Jurkat, Clone E6-1 (cell line): ENCODE measurements at places on chromosomes 7 and 10.

DNA sequence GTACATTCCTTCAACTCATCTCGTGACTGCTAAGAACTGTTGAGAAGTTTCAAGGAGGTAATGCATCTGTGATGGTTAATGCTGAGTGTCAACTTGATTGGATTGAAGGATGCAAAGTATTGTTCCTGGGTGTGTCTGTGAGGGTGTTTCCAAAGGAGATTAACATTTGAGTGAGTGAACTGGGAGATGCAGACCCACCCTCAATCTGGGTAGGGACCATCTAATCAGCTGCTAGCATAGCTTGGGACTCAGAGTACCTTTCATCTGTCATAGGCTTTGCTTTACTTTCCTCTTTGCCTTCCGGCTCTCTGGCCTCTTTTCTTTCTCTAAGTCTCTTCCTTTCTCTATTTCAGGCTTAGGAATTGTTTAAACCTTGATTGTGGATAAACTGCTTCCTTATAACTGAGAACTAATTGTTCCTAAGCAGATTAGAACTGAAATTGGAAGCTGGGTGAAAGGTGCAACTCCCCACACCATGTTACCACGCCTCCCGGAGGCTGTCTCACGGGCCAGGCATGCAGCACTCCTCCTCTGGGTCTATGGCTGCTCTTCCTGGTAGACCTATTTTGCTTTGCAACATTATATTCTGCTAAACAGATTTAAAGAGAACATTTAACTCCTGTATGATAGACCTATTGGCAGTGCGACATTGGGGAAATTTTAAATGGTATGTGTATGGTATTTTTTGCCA is 298.2 kb downstream of the CCSER2 start:
- no peak for DNase-seq

- DNase-seq = no peak
Measured at GRCh38 chr7:51229106-51229537, 87.5 kb downstream of the COBL start.

DNA sequence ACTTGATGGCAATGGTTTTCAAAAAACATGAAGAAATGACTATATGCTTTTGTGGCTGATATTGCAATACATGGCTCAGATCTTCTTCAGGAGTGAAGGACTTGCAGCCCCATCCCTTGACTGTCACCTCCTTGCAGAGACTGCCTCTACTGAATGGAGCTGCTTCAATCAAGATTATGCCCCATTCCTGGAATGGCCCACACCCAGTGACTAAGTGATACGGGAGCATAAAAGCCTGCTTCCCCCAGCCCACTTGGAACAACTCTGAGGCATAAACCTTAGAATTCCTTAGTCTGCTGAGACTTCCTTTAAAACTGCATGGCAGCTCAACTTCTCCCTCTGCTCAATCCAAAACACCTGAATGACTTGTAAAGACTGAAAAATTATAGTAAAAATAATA is 957.1 kb downstream of the SORCS3 start:
- DNase-seq = no peak

DNA sequence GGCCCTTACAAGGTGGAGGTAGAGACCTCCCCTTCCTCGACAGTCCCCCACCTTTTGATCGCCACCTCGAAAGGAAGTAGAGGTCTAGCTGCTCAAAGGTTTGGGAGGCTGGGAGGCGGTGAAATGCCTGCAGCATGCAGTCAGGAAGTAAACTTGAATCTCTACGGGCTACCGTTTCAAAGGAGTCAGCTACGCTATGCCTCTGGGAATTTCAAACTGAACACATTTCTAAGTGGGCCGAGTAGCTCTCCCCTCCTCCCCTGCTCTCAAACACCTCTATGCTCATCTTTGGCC is 68.0 kb downstream of the CXCL12 start:
- DNase-seq = no peak

DNA sequence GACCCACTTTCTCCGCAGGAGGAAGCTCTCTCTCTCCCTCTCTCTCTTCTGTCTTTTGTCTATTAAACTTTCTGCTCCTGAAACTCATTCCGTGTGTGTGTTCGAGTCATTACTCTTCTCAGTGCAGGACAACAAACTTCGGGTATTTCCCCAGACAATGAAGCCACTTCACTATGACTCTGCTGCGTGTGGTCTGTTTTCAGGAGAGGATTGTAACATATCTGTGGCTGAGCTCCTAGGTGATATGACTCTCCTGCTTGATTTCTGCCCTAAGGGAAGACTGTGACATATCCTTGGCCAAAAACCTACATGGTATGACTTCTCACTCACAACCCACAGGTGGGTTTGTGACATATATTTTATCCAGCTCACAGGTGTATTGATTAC is 39.9 kb upstream of the ZNF107 start:
- no peak for DNase-seq

GRCh38 chr7:35365523-35365922 is 111.6 kb upstream of the TBX20 start:
- DNase-seq = no peak

DNA sequence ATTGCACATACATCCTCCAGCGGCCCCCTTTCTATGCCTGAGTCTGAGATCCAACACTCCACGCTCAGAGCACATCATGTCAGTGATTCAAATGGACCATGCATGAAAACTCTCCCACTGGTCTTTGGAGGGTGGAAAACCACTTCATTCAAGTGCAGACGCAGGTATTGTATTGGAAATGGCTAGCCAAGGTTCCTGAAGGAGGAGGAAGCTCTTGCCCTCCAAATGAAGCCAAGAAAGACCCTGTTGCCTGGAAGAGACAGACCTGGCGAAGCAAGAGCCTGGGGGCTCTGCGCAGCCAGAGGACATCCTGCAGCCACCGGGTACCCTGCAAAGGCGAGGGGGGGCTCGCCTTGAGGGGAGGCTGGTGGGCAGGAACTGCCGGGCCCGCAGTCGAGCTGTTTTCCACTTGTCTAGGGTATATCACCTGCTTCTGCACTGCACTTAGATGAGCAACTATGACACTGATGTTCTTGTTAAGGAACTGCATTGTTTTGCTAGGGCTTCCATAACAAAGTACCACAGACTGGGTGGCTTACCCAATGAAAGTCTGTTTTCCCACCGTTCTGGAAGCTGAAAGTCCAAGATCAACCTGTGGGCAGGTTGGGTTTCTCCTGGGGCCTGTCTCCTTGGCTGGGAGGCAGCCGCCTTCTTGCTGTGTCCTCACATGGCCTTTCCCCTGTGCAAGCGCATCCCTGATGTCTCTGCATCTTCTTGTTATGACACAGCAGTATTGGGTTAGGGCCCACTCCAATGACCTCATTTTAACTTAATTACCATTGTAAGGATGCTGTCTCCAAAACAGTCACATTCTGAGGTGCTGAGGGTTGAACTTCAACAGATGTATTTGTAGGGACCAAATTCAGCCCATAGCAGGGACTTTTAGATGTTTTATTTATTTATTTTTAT is 233.4 kb downstream of the ARHGAP12 start:
- DNase-seq = no peak

GRCh38 chr10:132320654-132321469 is 11.1 kb upstream of the LRRC27 start:
- no peak for DNase-seq

- DNase-seq = no peak
Measured at GRCh38 chr7:32263611-32264010, 193.4 kb upstream of the PDE1C start.

- no peak for DNase-seq
Measured at GRCh38 chr10:28805390-28805789, 128.1 kb downstream of the BAMBI start.

DNA sequence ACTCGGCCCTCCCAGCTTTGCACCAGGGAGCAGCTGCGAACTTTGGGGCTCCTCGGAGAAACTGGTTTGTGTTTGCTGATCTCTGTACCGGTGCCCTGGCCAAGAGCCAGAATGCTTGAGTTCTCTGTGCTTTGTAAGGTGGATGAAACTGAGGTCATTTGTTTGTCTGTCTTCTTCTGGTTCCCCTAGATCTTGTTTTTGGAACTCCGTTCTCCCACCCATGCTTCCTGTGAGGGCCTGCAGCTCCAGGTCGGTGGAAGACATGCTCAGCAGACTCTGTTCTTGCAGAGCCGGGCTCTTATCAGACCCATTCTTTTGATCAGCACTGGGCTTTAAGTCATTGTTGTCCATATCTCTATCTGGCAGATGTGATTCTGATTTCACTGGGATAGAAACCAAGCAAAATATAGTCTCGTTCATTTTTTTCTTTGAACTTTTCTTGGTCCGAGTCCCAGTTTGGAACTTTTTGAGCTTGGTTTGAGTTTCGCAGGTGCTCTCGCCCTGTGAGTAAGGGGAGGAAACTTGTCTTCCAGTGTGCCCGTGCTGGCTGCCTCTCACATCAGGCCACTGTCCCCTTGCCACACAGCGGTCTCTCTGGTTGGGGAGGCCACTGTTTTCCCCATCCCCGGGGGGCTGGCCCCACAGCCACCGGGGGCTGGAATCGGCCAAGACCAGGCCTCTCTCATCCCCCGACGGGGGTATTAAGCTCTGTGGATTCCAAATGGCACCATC is 31.2 kb downstream of the JCAD start:
- DNase-seq = peak; percentile 33

GRCh38 chr10:54710918-54711317 is 90.1 kb downstream of the PCDH15 start:
- DNase-seq = no peak

- DNase-seq = no peak
Measured at GRCh38 chr7:20301311-20301939, 29.3 kb upstream of the ITGB8 start.

DNA sequence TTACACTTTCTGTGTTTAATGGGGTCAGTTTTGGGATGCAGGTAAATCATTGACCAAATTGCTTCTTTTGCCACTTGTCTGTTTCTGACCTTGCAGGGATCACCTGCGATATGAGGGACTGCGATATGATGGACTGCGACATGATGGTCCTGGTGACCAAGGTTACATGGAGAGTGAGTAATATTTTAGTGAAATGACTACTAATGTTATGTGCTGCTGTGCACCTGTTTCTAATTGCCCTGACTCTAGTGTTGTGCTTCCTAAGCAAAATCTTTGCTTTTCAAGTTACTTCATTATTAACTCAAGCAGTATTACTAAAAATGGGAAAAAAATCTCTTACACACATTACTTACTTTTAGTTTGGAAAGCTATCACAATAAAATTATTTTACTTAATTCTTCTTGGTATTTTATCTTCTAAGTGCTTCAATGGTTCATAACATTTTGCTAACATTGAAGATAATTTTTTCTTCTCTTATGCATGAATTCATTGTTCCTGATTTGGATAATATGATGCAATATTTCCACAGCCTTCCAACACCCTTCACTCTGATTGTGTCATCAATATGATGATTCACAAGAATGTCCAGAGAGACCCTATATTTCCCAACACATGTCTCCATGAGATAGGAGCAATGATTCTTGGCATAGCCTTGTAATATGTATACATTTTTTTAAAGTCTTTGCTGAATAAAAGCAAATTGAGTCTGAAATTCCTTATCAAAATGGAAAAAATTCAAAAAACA is 306.2 kb upstream of the AKR1E2 start:
- DNase-seq = no peak

GRCh38 chr7:93884541-93884940 is 6.0 kb downstream of the TFPI2 start:
- no peak for DNase-seq

DNA sequence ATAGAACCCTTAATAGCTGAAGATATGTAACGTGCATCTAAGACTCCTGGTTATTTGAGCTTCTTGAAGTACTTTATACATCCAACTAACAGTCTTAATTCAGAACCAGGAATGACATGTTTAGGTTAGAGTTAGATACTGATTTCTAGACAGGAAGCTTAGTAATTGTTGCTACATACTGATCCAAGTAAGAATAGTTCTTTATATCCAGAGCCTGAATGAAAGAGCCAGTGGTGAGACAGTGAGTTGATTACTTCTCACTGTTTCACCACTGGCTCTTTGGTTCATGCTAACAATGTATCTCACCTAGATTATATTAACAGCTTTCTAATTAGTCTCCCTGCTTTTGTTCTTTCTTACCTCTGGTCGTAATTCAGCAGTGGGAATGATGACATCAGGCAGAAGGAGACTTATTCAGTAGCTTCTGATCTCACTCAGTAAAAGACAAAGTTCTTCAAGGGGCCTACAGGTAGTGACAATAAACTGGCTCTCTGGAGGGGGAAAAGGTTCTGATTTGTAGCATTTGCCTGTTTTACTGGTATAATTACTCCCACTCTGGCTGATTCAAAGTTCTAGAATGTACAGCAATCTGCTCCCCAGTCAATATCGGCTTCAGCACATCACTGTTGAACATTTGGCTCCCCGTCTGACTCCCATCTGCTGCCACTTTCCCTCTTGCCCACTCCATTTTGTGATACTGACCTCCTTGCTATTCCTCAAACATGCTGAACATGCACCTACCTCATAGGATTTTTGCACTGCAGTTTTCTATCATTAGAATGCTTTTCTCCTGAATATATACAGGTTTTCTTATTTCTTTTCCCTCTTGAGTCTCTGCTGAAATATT is 29.1 kb downstream of the MCU start:
- no peak for DNase-seq
